H7 (cell line): ENCODE measurements at places on chromosomes 7 and 10. TPM values are rescaled to one million over a fixed set of nuclear protein-coding genes. Genes with fewer than 3 reads are reported as not detected.

LIPM gene
- total RNA-seq = not detected in 2 replicates

AKR1C1 gene
- total RNA-seq = 1.7 and 2.0 TPM in 2 replicates

ANKRD1 gene
- 0.22 and 1.3 TPM in 2 replicates for total RNA-seq

EPO gene
- 0.15 TPM in 1 of 2 replicates, not detected in the other for total RNA-seq

MSMB gene
- 0.89 TPM in 1 of 2 replicates, not detected in the other for total RNA-seq

HDAC9 gene
- 2.1 and 5.4 TPM in 2 replicates for total RNA-seq

- DNase-seq = no peak
Measured at GRCh38 chr10:90435296-90435695, 422.5 kb downstream of the HTR7 start.

- no peak for DNase-seq
Measured at GRCh38 chr10:34335960-34336690, 479.0 kb downstream of the PARD3 start.

GRCh38 chr10:74120911-74121310 lies 29.7 kb downstream of the AP3M1 start:
- no peak for DNase-seq

DNA sequence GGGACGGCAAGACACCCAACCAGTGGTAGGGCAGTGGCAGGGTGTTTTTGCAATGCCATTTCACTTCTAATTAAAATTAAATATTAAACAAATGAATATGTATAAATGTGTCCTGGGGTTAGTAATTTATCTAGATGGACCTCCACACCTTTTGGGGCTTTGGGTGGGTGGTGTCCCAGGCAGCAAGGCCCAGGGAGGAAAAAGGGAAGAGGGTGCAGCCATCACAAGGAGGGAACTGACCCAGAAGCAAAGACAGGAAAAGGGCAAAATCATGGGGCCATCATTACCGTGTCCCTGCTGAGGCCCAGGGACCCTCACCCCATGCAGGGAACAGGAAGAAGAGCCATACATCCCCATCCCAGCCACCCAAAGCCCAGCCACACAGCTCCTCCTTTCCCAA lies 204.6 kb downstream of the GRID1 start:
- DNase-seq = no peak

GRCh38 chr7:78780560-78780959 lies 672.9 kb downstream of the MAGI2 start:
- no peak for DNase-seq

- no peak for DNase-seq
Measured at GRCh38 chr10:51926337-51926736, 226.9 kb upstream of the CSTF2T start.

DNA sequence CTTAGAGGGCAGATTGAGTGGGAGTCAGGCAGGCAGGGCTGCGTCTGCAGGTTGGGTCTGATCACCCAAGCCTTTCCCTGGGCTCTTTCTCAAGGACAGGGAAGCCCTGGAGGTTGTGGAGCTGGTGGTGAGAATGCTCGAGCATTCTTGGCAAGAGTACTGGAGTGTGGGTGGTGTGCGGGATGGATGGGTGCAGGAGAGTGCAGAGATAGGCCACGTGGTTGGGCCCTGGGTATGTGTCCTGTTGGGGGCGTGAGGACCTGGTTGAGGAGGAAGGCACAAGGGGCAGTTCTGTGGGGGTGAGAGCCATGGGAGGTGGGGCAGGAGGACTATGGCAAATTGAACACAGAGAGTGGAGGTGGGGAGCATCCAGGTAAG lies 135.9 kb downstream of the PTPN20 start:
- DNase-seq = no peak

GRCh38 chr7:131602304-131602993 lies 46.0 kb upstream of the PODXL start:
- DNase-seq = no peak

GRCh38 chr7:18570441-18570840 lies 74.9 kb downstream of the HDAC9 start:
- no peak for DNase-seq

DNA sequence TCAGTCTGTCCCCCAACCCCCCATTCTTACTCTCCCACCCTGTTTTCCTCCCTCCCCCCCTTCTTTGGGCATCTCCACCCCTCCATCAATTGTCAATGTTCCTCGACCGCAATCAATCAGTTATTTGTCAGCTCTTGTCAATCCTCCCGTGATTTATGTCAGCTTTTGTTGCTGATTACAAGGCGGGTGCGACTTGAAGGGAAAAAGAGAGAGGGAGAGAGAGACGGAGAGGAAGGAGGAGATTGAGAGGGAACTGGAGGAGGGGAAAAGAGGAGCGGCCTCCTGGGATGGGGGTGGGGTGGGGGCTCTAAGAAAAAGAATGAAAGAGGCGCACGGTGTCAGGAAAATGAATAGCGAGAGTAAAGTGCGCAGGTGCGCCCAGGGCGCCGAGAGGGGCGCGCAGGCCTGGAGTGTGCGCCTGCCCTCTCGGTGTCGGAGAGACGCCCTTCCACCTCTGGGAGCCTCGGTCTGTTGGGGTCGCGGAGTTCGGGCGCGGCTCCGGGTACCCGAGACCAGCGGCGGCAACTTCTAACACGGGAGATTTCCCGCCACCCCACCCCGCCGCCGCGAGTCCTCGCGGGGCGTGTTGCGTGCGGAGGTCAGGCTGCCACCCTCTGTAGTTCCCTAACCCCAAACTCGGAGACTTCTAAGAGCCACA lies 1.1 kb upstream of the ZNF503 start:
- DNase-seq = peak; percentile 76

DNA sequence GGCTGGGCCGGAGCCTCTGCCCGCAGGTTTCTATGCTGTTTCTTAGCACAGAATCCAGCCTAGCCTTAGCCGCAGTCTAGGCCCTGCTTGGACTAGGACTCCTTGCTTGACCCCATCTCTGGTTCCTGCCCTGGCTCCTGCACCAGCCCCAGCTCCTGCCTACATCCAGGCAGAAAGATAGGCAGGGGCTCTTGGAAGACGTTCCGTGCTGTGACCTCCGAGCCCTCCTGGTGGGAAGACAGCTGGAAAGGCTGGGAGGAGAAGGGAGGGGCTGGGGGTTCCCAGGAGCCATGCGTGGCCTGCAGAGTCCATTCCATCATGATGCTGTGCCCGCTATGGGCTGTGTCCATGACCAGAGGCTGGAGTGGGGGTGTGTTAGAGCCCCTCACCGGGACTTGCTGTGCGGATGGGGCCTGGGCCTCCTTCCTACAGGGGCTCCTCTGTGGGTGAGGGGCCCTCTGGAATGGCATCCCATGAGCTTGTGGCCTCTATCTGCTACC lies 26.2 kb downstream of the RAMP3 start:
- DNase-seq = peak; percentile 46

DNA sequence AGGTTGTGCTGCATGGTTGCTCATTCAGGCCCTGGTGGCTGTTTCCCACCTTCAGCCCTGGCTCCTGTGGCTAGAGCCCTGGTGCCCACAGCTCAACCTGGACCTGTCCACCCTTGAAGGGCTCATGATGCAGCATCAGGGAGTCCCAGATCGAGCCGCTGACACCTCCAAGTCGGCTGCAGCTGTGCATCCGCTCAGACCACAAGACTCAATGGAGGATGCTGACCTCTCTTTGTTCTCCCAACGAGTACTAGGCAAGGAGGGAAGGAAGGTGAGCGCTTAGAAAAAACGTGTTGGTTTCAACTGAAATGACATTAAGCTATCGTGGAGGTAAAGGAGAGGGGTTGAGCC lies 9.5 kb upstream of the C10orf95 start:
- no peak for DNase-seq

GRCh38 chr7:156180451-156181229 lies 368.4 kb upstream of the SHH start:
- DNase-seq = no peak

DNA sequence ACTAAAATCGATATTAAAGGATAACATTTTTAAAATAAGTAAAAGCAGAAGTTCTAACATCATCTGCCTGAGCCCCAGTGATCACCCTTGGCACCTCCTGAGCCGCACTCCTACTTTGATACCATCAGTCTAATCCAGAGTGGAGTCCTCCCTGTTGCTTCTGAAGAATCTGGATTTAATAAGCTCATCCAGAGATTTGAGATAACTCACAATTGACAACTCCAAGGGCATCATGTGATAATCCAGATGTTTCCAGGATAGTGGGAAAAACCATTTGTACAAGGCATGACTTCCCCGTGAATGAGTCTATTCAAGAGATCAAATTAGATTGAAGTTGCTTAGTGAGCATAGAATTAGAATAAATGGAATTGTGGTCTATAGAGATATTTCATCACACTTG lies 475.8 kb upstream of the C7orf33 start:
- no peak for DNase-seq

GRCh38 chr10:67780759-67781538 lies 57.0 kb downstream of the DNAJC12 start:
- DNase-seq = no peak

- DNase-seq = no peak
Measured at GRCh38 chr10:123766012-123766411, 99.9 kb downstream of the GPR26 start.

GRCh38 chr7:90595801-90596670 lies at the start of gene CDK14:
TSS of gene CDK14 (plus strand) at chr7:90596321. CDS start at chr7:90596628, 307 bp downstream.
- peak; percentile 92 for DNase-seq

DNA sequence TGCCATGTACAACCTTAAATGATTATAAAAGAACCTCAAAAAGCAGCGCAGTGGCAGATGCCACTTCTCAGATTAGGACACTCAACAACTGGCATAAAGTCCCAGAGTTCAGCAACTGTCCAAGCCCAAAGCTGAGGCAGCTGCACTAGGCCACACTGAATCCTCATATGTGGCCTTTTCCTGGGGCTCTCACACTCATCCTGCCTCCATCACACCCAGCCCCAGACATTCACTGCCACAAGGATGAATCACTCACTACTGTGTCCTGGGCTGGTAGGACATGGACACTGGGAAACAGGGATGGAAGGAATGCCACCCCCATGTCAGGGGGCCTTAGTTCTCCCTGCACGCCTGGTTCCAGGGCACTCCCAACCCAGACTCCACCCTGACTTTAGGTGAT lies 547.7 kb downstream of the TNS3 start:
- no peak for DNase-seq

GRCh38 chr10:60735244-60735643 lies 43.0 kb upstream of the CDK1 start:
- DNase-seq = peak; percentile 45

GRCh38 chr10:35510891-35511290 lies 94.2 kb upstream of the GJD4 start:
- DNase-seq = no peak
